NCI-H446 treated with DMSO at 0.1 percent for 48 hours (cell line): ENCODE measurements at places on chromosomes 6 and 20.

GRCh38 chr6:150576651-150577226 is 22.9 kb upstream of the PLEKHG1 start:
- no peak for DNase-seq

DNA sequence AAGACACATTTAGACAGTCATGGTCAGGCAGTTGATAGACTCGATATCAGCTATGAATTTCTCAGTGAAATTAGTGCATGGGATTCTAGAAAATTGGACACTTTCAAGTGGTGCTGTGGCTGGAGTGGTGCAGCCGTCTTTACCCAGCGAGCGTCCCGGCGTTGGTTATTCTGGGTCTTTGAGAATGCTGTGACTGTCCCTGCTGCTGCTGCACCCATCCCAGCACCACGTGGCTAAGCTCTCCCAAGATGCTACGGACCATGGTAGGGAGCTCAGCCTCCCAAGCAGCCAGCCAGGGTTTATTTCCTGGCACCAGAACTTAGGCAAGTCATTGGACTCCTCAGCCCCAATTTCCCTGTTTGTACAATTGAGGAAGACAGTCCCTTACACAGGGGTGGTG is 147.2 kb upstream of the RPS6KA2 start:
- DNase-seq = no peak

- DNase-seq = no peak
These were observed 37.7 kb upstream of the DEFB112 start for GRCh38 chr6:50087231-50087954.

DNA sequence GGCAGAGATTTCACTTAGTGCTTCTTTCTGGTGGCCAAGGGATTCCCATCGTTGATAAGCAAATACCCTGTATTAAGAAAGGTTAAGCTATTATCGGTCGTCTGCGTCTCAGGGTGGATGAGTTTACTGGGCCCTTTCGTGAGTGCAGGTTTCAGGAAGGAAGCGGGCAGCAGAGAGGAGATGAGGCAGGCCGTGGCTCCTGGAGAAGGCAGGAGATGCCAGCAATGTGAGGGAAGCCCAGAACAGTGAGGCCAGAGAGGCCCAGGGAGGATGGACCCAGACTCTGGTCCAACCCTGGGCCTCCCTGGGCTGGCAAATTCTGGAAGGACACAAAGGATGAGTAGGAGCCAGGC is 11.2 kb downstream of the TFEB start:
- DNase-seq = no peak

DNA sequence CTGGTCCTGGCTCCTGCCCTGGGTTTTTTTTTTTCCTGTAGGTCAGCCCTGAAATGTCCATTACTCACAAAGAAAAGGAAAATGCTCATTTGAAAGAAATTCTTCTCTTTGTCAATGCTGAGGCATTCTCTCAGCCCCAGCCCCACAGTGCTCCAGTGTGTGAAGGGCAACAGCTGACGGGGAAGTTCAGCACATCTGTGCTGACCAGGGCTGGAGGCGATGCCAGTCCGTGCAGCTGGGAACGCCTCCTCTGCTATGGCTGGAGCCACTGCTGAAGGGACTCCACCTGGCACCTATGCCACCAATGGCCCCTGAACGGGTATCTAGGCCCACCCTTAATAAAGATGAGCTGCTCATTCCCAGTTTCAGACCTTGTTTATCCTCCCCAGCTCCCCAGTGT is 71.9 kb upstream of the SLCO4A1 start:
- DNase-seq = no peak

GRCh38 chr6:105001906-105002305 is 45.0 kb downstream of the LIN28B start:
- no peak for DNase-seq

DNA sequence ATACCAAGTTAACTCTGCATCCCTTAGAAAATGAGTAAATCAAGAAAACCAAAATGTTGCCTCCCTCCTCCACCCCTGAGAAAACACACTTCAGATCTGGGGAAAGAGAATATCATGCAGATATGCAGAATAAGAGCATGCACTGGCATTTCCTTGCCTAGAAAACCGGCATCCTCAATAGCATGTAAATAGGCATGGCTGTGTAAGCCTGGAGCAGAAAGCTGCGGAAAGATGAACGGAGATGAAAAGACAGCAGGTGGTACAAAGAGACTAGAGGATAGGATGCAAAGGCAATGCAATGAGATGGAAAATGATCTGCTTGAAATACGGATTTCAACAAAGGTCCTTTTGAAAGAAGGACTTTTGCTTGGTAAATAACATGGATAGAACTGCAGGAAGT is 10.3 kb upstream of the GGTLC1 start:
- DNase-seq = no peak

GRCh38 chr6:20409427-20409971 is 7.8 kb downstream of the E2F3 start:
- no peak for DNase-seq
